CD4-positive, alpha-beta T cell (primary cell): ENCODE measurements at places on chromosomes 13 and 19. TPM values are rescaled to one million over a fixed set of nuclear protein-coding genes. Genes with fewer than 3 reads are reported as not detected.

The STOML3 gene
- not detected for total RNA-seq

The PROZ gene
- not detected for total RNA-seq

The VSTM2B gene
- not detected for total RNA-seq

The KIR2DL4 gene
- not detected for total RNA-seq

- H3K4me1 ChIP-seq, result peaks cover 2% of the 10 kb centered on the region
- H3K4me3 ChIP-seq, result no peak overlapping the region
Observed at GRCh38 chr19:13917888-13918406, 11.9 kb downstream of the CC2D1A start.

GRCh38 chr19:10744801-10745293 is 27.0 kb downstream of the DNM2 start:
- H3K4me1 ChIP-seq, result peaks cover 71% of the 10 kb centered on the region
- no peaks in the 10 kb centered on the region for H3K27me3 ChIP-seq
- no peak overlapping the region for H3K4me3 ChIP-seq
- H3K27ac ChIP-seq, result no peak overlapping the region
- DNase-seq, result no peak

- H3K4me1 ChIP-seq, result peaks cover 8% of the 10 kb centered on the region
- H3K4me3 ChIP-seq, result no peak overlapping the region
- no peak overlapping the region for H3K27ac ChIP-seq
- peaks cover 12% of the 10 kb centered on the region for H3K27me3 ChIP-seq
- no peaks in the 10 kb centered on the region for H3K36me3 ChIP-seq
Observed at GRCh38 chr19:18253716-18254115, 20.5 kb downstream of the IQCN start.

GRCh38 chr13:50513300-50513877 is 330.1 kb downstream of the DLEU7 start:
- no peak overlapping the region for H3K4me3 ChIP-seq
- H3K27me3 ChIP-seq, result no peaks in the 10 kb centered on the region

- H3K4me3 ChIP-seq, result no peak overlapping the region
- H3K27ac ChIP-seq, result no peak overlapping the region
- DNase-seq, result no peak
- H3K36me3 ChIP-seq, result no peaks in the 10 kb centered on the region
- H3K27me3 ChIP-seq, result peaks cover 16% of the 10 kb centered on the region
- peaks cover 9% of the 10 kb centered on the region for H3K4me1 ChIP-seq
Observed at GRCh38 chr19:7883796-7884570, 4.3 kb upstream of the LRRC8E start.

DNA sequence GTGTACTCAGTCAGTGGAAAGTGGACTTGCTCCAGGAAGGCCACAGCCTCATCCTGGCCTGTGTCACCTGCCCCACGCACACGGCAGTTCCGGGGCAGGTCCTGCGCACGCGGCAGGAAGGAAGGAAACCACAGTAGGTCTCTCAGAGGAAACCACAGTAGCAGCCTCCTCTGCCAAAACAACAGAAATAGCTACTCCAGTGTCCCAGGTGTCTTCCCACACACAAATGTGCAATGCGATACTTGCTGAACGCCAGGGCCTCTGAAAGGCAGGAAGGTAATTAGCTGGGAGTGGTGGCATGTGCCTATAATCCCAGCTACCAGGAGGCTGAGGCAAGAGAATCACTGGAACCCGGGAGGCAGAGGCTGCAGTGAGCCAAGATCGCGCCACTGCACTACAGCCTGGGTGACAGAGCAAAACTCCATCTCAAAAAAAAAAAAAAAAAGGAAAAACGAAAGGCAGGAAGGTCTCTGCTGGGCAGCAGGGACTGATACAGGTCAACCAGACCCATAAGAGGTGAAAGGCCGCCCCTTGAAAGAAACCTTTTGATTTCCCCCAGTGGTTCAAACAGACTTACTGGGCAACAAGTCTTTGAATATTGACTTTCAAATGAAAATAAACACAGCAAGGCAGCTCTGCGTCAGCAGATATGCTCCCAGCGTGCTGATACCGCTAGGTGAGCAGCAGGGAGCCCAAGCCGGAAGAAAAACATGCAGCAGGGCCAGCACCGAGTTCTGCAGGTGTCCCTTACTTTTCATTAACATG is 49.5 kb downstream of the CRYL1 start:
- no peaks in the 10 kb centered on the region for H3K36me3 ChIP-seq
- H3K4me3 ChIP-seq, result peak overlapping the region; percentile 42
- peak overlapping the region; percentile 64 for H3K27ac ChIP-seq
- peak; percentile 57 for DNase-seq
- H3K4me1 ChIP-seq, result peaks cover 33% of the 10 kb centered on the region

DNA sequence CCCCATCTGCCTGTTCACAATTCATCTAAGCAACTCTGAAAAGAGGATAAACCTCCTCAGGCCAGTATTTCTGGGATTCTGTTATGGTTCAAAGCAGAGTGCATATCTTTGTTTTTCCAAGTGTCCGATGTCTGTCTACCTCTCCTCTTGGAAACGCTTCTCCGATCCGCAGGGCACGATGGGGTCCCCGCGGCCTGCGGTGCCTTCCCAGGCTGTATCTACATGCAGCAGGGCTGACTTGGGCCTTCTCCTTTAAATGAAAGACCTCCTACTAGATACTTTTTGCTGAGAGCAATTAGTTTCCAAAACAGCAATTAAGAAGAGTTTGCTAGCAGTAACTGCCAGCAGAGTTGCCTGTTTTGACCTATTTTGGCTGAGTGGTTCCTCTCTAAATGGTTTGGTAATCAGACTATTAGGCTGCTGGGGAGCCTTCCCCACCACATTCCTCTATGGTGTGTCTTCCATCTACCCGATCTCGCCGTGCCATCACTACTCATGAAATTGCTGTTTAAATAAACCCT is 23.5 kb downstream of the COL4A2 start:
- H3K27ac ChIP-seq, result no peak overlapping the region
- H3K27me3 ChIP-seq, result peaks cover 9% of the 10 kb centered on the region

DNA sequence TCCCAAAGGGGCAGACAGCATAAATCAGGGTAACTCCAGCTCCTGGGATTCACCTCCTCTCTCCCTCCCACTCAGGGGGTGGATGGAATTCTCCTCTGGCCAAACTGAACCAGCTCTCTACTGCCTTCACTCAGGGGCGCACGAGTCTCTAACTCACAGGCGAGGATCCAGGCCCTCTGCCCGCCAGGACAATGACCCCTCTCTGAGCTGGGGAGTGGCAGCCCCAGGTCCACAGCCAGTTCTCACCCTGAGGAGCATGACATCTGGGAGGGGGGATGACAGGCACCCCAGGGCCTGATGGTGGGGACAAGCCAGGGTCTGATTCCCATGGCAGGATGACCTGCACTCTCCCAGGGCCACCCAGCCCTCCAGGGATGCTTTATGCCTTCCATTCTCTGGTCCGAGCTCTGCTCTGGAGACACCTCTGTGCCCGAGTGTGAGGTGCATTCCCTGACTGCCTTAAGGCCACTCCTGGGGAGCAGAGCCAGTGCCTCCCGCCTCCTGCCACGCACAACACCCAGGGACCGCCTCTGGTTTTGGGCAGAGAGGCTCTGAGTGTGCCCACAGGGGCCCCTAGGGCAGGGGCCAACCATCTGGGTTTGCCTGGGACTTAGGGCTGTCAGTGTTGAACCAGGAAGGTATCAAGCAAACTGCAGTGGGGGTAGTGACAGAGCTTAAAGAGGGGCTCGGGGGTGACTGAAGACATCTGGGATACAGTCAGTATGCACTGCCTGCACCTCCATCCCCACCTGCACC is 66.2 kb downstream of the GNG7 start:
- no peaks in the 10 kb centered on the region for H3K27me3 ChIP-seq
- peaks cover 19% of the 10 kb centered on the region for H3K4me1 ChIP-seq
- no peaks in the 10 kb centered on the region for H3K36me3 ChIP-seq
- H3K27ac ChIP-seq, result no peak overlapping the region
- H3K4me3 ChIP-seq, result no peak overlapping the region
- DNase-seq, result no peak

DNA sequence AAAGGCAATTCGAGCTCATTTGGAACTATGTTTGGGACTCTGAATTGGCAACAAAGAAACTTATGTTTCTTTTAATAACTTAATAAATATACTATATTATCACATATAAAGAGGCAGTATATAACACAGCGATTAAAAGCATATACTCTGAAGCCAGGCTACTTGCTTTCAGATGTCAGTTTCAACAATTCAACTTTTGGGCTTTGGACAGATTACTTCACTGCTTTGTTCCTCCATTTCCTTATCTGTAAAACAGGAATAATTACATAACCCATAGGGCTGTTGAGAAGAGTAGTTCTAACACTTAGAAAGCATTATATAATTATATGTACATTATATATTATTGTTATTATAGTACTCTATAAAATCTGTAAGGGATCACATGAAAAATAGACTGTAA is 107.2 kb downstream of the EDNRB start:
- H3K27me3 ChIP-seq, result no peaks in the 10 kb centered on the region
- H3K4me3 ChIP-seq, result no peak overlapping the region
- no peak for DNase-seq
- no peaks in the 10 kb centered on the region for H3K4me1 ChIP-seq

GRCh38 chr19:17555929-17556813 is 722 bp downstream of the COLGALT1 start:
- peak overlapping the region; percentile 94 for H3K4me3 ChIP-seq
- no peaks in the 10 kb centered on the region for H3K27me3 ChIP-seq
- H3K4me1 ChIP-seq, result peaks cover 24% of the 10 kb centered on the region
- DNase-seq, result no peak
- H3K27ac ChIP-seq, result peak overlapping the region; percentile 7

DNA sequence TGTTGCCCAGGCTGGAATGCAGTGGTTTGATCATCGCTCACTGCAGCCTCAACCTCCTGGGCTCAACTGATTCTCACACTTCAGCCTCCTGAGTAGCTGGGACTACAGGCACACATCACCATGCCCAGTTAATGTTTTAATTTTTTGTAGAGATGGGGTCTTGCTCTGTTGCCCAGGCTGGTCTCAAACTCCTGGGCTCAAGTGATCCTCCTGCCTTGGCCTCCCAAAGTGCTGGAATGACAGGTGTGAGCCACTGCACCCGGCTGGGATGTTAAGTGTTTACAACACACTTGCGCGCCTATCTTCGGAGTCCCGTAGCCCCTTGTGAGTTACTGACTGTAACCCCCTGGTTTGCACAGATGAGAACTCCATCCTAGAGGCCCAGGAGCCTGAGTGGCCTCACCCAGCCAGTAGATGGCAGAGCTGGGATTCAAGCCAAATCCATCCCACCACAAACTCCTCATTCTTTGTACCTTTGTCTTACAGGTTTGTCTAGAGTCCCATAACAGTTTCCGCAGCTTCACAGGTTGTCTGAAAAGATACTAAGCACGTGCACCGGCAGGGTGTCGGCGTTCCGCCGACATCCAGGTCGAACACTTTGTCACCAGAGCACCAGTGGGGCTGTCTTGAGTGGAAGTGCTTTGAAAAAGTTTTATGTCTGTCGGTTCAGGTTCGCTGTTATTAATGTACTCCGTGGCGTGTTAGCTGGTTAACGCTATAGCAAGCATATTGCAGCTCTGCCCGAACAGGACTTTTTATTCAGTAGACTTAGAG is 14.7 kb downstream of the MAG start:
- H3K4me3 ChIP-seq, result no peak overlapping the region
- H3K36me3 ChIP-seq, result no peaks in the 10 kb centered on the region
- no peaks in the 10 kb centered on the region for H3K4me1 ChIP-seq
- H3K27me3 ChIP-seq, result no peaks in the 10 kb centered on the region
- no peak overlapping the region for H3K27ac ChIP-seq

DNA sequence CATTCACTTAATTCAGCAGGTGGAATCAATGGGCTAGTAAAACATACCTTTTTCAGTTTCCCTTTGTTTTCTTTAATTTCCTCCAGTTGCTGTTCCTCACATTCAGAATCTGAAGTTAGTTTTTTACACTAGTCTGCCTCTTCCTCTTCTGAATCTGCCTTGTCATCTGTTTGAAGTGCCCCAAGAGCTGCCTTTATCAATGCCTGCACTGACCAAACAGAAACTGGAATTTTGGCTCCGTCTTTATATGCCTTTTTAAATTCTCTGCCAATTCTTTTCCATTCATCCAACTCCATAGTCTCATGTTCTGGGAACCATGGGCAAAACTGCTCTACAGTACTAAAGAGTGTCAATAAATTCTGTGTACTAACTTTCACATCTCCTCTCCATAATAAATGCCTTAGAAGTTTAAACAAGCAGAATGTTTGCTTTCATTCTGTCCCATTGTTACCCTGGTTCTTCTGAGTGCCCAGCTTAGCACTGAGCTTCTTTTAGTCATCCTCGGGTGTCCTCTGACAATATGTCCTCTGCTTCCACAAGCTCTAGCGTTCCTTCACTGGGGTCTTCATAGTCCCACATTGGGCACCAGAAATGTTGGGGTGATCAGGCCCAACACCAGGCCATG is 154.2 kb downstream of the ZNF486 start:
- H3K4me3 ChIP-seq, result no peak overlapping the region
- no peaks in the 10 kb centered on the region for H3K36me3 ChIP-seq
- no peaks in the 10 kb centered on the region for H3K27me3 ChIP-seq
- H3K27ac ChIP-seq, result no peak overlapping the region
- H3K4me1 ChIP-seq, result no peaks in the 10 kb centered on the region

DNA sequence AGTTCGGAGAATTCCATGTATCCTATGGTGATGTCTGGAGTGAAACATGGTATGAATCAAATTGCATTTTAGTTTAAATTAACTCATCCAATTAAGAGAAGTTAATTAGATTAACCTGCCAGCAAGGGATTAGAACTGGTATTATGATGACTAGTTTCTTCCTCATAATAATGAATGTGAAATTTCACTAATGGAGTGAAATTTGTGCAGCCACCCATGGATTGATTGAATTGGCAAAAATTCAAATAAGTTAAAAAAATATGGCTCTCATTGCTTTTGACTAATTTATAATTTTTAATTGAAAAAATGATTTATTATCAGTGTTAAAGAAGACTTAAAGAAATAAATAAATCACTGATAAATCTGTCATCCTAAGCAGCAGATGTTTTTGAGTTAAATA is 232.0 kb downstream of the KCNRG start:
- H3K27me3 ChIP-seq, result no peaks in the 10 kb centered on the region
- peaks cover 24% of the 10 kb centered on the region for H3K4me1 ChIP-seq
- no peaks in the 10 kb centered on the region for H3K36me3 ChIP-seq
- no peak overlapping the region for H3K27ac ChIP-seq
- DNase-seq, result no peak

DNA sequence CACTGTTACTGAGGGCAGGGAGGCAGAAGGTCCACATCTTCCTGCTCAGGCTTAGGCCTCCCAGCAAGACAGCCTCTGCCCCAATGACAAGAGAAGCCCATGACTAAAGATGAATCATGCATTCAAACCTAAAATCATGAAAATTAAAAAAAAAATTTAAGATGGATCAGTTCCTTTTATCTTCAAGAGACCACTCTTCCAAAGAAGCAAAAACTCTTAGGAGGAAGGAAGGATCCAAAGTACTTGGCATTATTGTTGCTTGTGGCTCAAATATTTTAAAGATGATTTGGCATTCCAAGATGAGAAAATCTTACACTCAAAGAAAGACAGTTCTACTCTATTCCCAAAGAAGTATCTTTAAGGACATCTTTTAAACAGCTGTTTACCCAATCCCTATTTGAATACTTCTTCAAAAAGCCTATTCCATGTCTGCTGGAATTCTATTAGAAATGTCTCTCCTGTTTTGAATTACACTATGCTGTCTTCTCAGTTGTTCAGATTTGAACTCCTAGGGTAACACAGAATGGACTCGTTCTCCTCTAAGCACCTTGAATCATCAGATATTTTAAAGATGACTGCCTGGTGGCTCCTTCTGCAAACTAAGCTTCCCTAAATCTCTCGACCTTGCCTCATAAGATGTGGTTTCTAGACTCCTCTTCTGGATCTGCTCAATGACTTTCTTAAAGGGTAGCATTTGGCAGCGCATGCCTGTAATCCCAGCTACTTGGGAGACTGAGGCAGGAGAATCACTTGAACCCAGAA is 7.0 kb downstream of the SERP2 start:
- no peaks in the 10 kb centered on the region for H3K4me1 ChIP-seq
- no peaks in the 10 kb centered on the region for H3K27me3 ChIP-seq
- DNase-seq, result no peak
